ENCODE measurements at places on chromosomes 6 and 20.

DNA sequence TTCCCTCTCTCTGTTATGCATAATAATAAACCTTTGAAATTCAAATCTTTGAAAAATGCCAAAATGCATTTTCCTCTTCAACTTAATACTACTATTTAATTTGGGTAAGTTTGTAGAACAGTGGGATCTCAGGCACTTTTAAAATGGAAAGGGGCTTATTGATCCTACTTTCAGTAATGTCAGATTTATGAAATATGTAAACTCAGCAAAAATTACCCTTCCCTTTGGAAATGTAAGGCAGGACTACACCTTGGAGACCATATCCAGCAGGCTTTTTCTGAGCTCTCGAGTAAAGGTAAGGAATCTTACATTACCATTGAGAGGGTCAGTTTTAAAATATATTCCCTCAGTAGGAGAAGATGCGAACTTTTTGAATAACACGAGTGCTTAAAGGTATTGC is 149.0 kb downstream of the LAMP5 start:
- no peak for DNase-seq

- DNase-seq = no peak
These were observed 228.8 kb downstream of the TBC1D32 start for GRCh38 chr6:121105461-121105860.

GRCh38 chr6:20805021-20805420 is 270.8 kb downstream of the CDKAL1 start:
- DNase-seq = no peak

GRCh38 chr20:34636648-34637047 is 40.2 kb downstream of the PIGU start:
- no peak for DNase-seq

DNA sequence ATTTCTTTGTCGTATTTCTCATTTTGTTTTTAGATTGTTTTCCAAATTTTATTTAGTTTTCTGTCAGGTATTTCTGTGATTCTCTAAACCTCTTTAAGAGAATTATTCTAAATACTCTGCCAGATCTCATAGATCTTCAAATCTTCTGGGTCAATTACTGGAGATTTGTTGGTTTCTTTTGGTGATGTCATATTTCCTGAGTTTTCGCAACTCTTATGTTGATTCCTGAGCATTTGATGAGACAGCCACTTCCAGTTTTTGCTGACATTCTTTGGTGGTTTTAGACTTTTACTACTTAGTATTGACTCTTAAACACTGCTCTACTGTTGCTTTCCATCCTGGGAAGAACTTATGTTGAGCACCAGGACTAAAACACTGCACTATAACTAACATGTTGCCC is 21.9 kb downstream of the ADGB start:
- DNase-seq = no peak

- DNase-seq = no peak
These were observed 11.7 kb downstream of the VNN2 start for GRCh38 chr6:132746048-132746447.

DNA sequence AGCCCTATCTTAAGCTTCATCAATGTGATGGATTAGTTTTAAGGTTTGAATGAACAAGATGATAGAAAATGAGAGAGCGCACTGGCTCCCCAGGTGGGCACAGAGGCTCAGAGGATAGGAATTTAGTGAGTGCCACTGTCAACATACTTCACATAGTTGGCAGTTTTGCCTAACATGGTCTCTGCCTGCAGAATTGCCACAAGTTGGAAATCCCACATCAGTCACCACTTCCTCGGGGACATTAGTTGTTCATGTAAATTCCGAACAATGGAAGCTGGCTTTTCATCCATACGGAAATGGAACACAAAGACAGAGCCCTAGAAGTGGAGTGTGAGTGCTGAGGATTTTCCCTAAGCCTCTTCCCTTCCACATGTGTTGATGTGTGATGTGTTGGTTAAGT is 123.9 kb upstream of the PHACTR1 start:
- no peak for DNase-seq

GRCh38 chr20:43341511-43341910 is 116.2 kb upstream of the SRSF6 start:
- DNase-seq = no peak

GRCh38 chr6:140073456-140073855 is 699.0 kb upstream of the CITED2 start:
- no peak for DNase-seq

DNA sequence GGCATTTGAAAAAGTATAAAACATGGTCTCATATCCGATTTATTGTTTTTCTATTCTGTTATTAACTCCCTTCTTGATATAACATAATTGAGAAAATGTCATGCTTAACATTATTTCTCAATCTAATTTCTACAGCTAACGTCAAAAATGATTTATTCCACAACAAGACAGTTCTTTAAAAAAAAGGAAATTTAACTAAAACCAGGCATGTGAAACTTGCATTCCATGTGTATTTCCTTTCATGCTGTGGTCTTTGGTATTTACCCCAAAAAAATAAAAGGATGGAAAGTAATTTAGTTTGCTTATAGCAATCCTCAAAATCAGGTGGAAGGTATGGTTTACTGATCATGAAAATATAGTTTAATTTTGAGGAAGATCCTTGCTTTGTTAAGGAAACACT is 142.8 kb downstream of the COL21A1 start:
- no peak for DNase-seq
